MV-4-11 (cell line): ENCODE measurements at places on chromosomes 7 and 10.

DNA sequence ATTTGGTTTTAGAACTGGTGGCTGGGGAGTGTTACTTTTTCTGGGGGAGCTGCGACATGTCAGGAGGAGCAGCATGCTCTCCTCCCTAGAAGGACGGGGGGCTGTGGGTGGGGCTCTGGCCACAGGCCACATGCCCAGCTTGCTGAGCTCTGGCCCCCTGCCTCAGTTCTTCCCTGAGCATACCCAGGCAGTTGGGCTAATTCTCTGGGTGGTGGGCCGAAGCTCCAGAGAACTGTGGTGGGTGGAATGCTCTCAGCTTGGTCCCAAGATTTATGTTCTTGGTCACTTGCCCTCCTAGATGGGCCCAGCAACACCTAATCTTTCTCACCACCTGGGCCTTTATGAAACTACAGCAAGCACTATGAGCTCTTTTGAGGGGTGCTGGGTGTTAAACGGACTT lies 5.1 kb upstream of the ZNF775 start:
- no peak for DNase-seq

GRCh38 chr7:75960372-75960771 lies 34.0 kb downstream of the TMEM120A start:
- DNase-seq = no peak

- DNase-seq = no peak
These were observed 205.2 kb upstream of the SHH start for GRCh38 chr7:156017431-156017830.

DNA sequence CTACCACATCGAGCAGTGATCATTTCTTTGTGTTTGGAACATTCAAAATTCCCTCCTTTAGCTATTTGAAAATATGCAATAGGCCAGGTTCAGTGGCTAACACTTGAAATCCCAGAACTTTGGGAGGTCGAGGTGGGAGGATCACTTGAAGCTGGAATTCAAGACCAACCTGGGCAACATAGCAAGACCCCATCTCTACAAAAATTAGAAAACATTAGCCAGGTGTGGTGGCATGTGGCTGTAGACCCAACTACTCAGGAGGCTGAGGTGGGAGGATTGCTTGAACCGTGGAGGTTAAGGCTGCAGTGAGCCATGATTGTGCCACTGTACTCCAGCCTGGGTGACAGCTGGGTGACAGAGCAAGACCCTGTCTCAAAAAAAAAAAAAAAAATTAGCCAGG lies 15.3 kb upstream of the EXOC4 start:
- no peak for DNase-seq

DNA sequence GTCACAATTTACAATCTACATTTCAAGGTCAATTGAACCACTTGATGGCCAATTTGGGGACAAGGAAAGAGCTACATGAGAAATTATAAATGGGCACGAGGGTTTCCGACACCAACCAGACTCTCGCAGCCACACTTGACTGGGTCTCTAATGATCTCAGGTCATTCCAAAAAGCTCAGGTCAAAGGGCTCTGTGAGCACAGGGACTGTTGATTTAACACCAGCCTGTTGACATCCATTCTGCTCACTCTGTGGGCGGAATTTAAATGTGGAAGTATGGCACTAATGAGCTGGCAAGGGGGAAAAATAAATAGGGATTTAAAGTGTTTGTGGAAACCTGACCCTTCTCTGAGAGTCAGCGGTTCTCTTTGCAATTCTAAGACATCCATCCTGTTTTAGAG lies 810.7 kb upstream of the AUTS2 start:
- no peak for DNase-seq

DNA sequence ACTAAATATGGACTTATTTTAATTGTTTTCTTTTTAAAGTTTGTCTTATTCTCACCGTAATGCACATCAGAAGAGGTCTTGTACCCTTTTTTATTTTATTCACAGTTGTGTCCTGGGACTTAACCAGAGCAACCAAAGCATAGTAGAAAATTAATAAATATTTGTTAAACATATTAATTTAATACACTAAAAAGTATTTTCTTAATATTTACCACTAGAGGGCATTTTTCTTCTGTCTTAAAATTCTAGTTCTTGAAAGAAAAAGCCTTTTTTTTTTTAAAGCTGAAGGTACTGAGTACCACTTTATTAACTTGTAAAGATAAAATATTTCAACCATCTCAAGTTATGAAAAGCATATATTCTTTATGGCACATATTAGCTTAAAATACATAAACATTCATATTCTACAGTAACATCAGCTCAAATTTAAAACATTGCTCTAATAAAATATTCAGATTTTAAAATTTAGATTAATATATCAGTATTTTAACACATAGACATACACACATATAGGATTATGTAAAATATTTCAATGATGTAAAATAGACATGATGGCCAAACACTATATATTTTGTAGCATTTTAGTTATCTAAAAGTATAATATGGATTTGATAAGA lies 260.4 kb downstream of the SEMA3A start:
- DNase-seq = no peak

- no peak for DNase-seq
These were observed 32.7 kb upstream of the RASGEF1A start for GRCh38 chr10:43299579-43299978.

- DNase-seq = no peak
These were observed 64.8 kb upstream of the PAPSS2 start for GRCh38 chr10:87594864-87595263.

DNA sequence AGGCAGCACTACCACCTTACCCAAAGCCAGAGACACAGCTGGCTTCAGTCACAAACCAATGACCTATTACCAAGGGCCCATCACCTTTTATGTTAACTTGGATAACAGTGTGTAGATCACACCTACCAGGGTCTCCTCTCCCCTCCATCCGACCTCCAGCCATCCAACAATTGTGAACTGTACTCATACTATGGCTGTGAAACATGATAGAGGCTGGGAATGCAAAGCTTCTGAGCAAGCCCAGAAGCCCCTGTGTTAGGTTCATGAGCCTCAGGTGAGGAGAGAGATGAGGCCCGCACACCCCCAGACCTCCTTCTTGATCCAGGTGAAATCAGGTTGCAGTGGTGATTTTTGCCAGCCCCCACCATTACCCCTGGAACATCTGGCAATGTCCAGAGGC lies 47.7 kb downstream of the PNLIPRP2 start:
- no peak for DNase-seq
